Calu3 (cell line): ENCODE measurements at places on chromosomes 7 and 10. TPM values are rescaled to one million over a fixed set of nuclear protein-coding genes. Genes with fewer than 3 reads are reported as not detected.

GRCh38 chr7:105800849-105801534, 75.4 kb downstream of the ATXN7L1 start:
- peaks cover 9% of the 10 kb centered on the region for H3K36me3 ChIP-seq
- H3K27ac ChIP-seq = no peak overlapping the region
- no peaks in the 10 kb centered on the region for H3K27me3 ChIP-seq
- no peak overlapping the region for H3K4me3 ChIP-seq

DNA sequence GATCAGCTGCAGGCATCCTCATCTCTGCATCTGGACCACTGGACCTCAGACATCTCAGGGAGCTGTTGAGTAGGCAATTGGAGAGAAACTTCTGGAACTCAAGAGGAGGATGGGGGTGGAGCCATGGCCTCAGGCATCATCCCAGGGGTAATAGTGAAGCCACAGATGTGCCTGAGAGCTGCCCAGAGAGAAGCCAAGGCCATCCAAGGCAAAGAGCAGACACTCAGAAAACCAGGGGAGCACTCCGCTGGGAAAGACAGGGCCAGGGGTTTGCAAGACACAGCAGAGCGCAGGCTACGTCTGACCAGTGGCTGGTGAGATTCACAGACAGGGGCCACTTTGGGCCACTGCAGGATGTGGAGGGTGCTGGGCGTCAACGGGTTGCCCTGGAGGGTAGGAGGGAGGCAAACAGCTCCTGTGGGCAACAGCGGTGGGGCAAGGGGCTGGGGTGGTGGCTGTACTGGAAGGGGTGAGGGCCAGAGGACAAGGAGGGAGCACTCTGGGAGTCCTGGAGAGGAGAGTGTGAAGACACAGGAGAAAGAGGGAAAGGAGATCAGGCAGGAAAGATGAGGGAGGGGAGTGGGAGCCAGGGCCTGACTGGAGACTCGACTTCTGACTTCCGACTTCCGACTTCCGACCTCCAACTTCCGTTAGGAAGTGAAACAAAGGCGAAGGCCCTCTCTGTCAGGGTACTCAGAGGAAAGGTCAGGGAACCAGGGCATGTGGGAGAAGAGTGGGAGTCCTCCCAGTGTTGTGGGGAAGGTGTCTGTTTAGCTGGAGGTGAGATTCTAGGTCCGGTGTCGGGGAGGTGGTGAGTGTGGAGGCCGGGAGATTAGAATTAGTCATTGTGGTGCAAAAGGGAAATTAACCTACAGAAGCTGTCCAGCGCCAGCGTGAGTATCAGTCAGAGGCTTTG, 69.7 kb upstream of the ANTXRL start:
- no peaks in the 10 kb centered on the region for H3K4me1 ChIP-seq
- DNase-seq = peak; percentile 24
- H3K27me3 ChIP-seq = peaks cover 69% of the 10 kb centered on the region
- no peaks in the 10 kb centered on the region for H3K36me3 ChIP-seq

DNA sequence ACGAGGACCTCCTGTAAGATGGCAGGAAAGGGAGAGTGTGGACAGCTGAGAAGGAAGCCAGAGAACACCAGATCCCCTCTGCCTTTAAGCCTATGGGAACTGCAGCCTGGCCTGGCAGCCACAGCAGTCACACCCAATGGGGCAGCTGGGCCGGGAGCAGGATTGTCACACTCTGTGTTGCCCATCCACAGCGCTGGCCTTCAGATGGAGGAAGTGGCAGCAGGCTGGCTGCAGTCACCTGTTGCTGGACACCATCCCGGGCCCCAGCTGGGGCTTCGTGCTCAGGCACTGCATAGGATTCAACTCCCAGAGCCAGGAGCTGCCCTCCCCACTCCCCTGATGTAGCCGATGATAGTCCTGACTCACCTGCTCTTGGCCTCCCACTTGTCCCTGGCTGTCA, 114.4 kb downstream of the COL13A1 start:
- no peak overlapping the region for H3K27ac ChIP-seq
- no peak for DNase-seq
- H3K4me1 ChIP-seq = no peaks in the 10 kb centered on the region
- H3K27me3 ChIP-seq = peaks cover 99% of the 10 kb centered on the region
- no peaks in the 10 kb centered on the region for H3K36me3 ChIP-seq
- no peak overlapping the region for H3K4me3 ChIP-seq

GRCh38 chr7:42736931-42737330, 174.9 kb downstream of the C7orf25 start:
- no peaks in the 10 kb centered on the region for H3K4me1 ChIP-seq
- no peaks in the 10 kb centered on the region for H3K36me3 ChIP-seq
- no peak overlapping the region for H3K4me3 ChIP-seq
- H3K27me3 ChIP-seq = no peaks in the 10 kb centered on the region
- DNase-seq = no peak

DNA sequence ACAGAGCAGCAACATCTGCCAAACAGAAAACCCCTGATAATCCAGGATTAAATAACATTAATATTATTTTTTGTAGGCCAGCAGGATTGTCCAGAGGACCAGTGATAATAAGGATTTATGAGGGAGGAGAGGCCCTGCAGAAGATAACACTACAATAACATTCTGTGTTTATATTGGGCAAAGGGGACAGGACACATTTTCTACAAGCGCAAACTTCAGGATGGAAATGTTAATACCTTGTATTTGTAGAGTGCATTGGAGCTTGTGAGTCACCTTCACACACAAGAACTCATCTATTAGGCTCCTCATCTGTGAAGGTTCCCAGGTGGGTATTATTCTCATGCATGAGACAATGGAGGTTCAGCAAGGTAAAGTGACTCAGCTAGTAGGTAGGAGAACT, 51.0 kb downstream of the BAMBI start:
- H3K4me3 ChIP-seq = no peak overlapping the region
- no peak for DNase-seq
- no peak overlapping the region for H3K27ac ChIP-seq
- H3K4me1 ChIP-seq = no peaks in the 10 kb centered on the region

DNA sequence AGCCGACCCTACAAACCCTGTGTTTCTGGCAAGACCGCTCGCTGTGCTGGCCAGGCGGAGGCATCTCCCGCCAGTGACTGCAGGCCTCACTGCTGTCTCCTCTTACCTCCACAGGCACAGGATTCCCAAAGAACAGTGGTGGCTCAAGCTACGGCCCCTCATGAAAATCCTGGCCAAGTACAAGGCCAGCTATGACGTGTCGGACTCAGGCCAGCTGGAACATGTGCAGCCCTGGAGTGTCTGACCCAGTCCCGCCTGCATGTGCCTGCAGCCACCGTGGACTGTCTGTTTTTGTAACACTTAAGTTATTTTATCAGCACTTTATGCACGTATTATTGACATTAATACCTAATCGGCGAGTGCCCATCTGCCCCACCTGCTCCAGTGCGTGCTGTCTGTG, 36.2 kb downstream of the PITRM1 start:
- H3K36me3 ChIP-seq = peaks cover 80% of the 10 kb centered on the region
- no peaks in the 10 kb centered on the region for H3K4me1 ChIP-seq
- no peak overlapping the region for H3K27ac ChIP-seq
- no peak overlapping the region for H3K4me3 ChIP-seq
- no peak for DNase-seq

DNA sequence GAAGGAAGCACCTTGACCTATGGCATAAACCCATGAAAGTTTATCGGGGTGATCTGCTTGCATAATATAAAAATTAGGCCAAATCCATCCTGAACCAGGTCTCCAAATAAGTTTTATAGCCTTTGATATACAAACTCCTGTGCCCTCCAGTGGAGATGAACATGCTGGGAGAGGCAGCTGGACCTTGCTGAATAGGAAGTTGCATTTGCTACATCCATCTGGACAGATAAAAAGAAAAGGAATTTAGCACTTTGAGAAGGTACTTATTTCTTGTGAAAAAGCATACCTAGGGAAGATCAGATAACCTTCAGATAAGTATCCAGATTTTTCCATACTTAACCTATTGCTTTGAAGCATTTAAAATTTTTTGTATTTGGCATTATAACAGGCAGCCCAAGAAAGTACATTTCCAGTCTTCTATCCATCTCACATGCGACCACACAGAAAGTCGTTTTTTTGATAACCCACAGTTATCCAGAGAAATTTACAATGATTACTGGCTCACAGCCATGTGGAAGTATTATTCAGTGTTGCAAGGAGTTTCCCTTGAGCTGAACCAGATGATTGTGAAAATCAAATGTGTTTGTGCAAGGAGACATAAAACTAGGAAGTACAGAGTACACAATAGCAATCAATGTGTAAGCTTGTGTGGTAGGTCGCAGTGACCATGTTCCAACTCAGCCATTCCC, 124.4 kb upstream of the STK17A start:
- no peak for DNase-seq
- no peaks in the 10 kb centered on the region for H3K36me3 ChIP-seq
- no peaks in the 10 kb centered on the region for H3K27me3 ChIP-seq
- no peak overlapping the region for H3K4me3 ChIP-seq
- H3K27ac ChIP-seq = no peak overlapping the region

DNA sequence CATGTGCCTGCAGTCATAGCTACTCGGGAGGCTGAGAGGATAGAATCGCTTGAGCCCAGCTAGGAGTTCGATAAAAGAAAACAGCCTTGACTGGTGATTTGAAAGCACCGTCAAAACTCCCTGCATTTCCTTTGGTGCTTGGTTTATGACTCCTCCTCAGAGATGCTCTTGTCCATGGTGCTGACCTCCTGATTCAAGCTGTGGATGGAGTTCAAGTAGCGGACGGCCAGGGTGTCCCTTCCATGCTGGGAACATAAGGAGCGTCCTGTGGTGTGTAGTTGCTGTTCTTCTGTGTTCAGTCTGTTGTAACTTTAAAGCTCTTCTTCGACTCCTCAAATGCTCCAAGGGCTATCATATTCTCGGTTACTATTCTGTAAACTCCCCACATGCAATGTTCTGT, 382.5 kb upstream of the KIAA1217 start:
- DNase-seq = peak; percentile 45
- H3K36me3 ChIP-seq = no peaks in the 10 kb centered on the region
- peaks cover 20% of the 10 kb centered on the region for H3K27me3 ChIP-seq
- peaks cover 9% of the 10 kb centered on the region for H3K4me1 ChIP-seq
- H3K27ac ChIP-seq = no peak overlapping the region
- no peak overlapping the region for H3K4me3 ChIP-seq

The OR6B1 gene
- total RNA-seq = not detected in 2 replicates

The ZNF239 gene
- 10.8 and 10.9 TPM in 2 replicates for total RNA-seq

The ZDHHC6 gene
- 25.7 and 28.7 TPM in 2 replicates for total RNA-seq

The HDAC9 gene
- 152 and 159 TPM in 2 replicates for total RNA-seq

The TFR2 gene
- total RNA-seq = 0.90 and 1.5 TPM in 2 replicates

The POLR2J2 gene
- total RNA-seq = 13.9 and 16.6 TPM in 2 replicates
